Small intestine (tissue), 16 donors: ENCODE measurements at places on chromosomes 13 and 19. TPM values are rescaled to one million over a fixed set of nuclear protein-coding genes. Genes with fewer than 3 reads are reported as not detected.
A peak's percentile ranks its signal among the peaks of the same experiment; 100 is the strongest.

Gene CCDC70
- polyA plus RNA-seq: 0.07 TPM

DNA sequence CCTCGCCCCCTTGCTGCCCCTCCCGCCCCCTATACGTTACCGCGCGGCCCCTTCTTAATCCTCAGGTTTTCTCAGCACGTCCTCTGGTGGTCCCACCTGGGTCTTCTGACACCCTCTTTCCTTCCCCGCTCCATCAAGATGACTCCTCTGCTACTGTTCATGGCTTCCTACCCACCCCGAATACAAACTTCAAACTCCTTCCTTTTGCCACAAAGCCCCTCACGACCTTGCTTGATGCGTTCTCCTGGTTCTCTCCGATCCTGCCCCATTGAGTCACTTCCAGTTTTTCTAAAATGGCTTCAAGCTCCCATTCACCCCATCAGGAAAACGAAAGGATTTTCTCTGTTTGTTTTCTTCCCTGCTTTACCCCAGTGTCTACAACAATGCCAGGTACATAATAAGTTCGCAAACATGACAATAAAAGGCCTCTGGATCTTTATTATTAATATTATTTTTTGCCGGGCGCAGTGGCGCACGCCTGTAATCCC lies 734 bp upstream of the SERTAD3 start:
- DNase-seq: no peak
- peak overlapping the region; percentile 77 for H3K4me3 ChIP-seq
- H3K27me3 ChIP-seq: no peaks in the 10 kb centered on the region
- H3K36me3 ChIP-seq: peaks cover 5% of the 10 kb centered on the region
- H3K27ac ChIP-seq: peak overlapping the region; percentile 95

DNA sequence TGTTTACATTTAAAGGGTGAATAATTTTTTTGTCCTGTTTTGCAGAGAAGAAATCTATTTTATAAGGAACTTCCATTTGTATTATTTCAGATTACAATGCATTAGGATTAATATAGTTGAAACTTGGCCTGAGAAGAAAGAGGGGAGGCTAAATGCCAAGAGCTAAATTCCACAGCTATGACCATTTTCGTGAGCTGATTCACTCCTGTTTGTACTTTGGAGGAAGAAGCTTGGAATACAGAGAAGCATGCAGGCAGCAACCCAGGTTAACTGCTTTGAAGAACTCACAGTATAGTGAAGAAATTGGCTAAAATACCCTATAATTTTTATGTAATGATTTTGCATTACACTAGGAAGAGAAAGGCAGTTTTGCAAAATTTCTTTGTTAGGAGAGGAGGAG lies 309.4 kb upstream of the KLF12 start:
- H3K27ac ChIP-seq: no peak overlapping the region
- no peaks in the 10 kb centered on the region for H3K4me1 ChIP-seq
- no peaks in the 10 kb centered on the region for H3K36me3 ChIP-seq
- H3K4me3 ChIP-seq: no peak overlapping the region
- no peak for DNase-seq
- H3K27me3 ChIP-seq: no peaks in the 10 kb centered on the region

GRCh38 chr13:29143847-29144246 lies 323.7 kb downstream of the MTUS2 start:
- H3K4me1 ChIP-seq: no peaks in the 10 kb centered on the region
- H3K36me3 ChIP-seq: no peaks in the 10 kb centered on the region
- no peaks in the 10 kb centered on the region for H3K27me3 ChIP-seq
- H3K4me3 ChIP-seq: no peak overlapping the region
- DNase-seq: no peak

DNA sequence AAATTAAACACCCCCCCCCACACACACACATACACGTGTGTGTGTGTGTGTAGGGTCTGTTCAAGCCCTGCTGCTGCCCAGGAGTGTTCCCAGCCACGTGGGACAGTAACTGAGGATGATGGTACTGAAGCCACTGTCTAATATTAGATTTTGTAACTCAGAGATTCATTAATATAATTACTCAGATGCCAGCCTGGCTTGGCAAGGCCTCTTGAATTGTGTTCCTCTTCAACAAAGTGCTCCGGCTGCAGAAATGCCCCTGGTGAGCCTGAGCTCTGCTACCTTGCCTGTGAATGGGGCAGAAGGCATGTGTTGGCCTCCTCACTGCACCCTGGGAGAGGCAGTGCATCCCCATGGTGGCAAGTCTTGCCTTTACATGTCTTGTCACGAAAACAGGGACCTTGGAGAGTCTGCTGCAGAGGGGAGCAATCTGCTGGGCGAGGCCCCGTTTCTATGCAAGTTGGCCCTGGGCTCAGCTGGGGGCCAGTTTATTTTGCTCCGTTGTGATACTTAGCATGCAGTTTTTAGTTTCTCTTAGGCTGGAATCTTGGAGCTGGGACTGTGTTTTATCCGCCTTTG lies 44.0 kb downstream of the NFIX start:
- DNase-seq: no peak
- no peak overlapping the region for H3K27ac ChIP-seq
- peaks cover 9% of the 10 kb centered on the region for H3K4me1 ChIP-seq
- no peak overlapping the region for H3K4me3 ChIP-seq

Gene SBK3
- polyA plus RNA-seq: not detected

Gene OR10H1
- polyA plus RNA-seq: not detected

GRCh38 chr19:55688422-55689218 lies 13.6 kb downstream of the EPN1 start:
- peak; percentile 98 for DNase-seq
- H3K27ac ChIP-seq: peak overlapping the region; percentile 88
- H3K27me3 ChIP-seq: no peaks in the 10 kb centered on the region
- H3K4me1 ChIP-seq: peaks cover 65% of the 10 kb centered on the region
- H3K36me3 ChIP-seq: peaks cover 42% of the 10 kb centered on the region

DNA sequence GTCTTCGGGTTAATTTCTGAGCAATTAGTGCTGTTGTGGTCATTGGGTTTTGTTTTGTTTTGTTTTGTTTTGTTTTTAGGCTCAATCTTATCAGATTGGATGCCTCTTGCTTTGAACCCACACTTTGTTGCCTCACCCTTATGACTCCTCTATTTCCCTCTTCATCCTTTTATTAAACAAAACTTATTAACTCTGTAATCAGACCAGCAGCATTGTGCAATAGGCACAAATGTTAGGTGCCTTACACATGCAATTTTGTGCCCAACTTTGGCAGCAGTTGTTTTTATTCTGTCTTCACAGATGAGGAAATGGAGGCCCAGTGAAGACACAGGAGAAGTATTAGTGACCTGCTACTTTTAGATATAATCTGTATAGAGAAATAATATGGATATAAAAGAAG lies 377.7 kb downstream of the KCNRG start:
- H3K4me1 ChIP-seq: no peaks in the 10 kb centered on the region
- no peaks in the 10 kb centered on the region for H3K36me3 ChIP-seq

Gene MAST1
- polyA plus RNA-seq: 0.54 TPM

Gene KLF16
- polyA plus RNA-seq: 13.3 TPM

Gene CBY2
- not detected for polyA plus RNA-seq

Gene SMIM44
- 0.49 TPM for polyA plus RNA-seq

Gene GAPDHS
- not detected for polyA plus RNA-seq

Gene DLEU7
- polyA plus RNA-seq: 0.18 TPM

Gene PGLYRP1
- not detected for polyA plus RNA-seq

DNA sequence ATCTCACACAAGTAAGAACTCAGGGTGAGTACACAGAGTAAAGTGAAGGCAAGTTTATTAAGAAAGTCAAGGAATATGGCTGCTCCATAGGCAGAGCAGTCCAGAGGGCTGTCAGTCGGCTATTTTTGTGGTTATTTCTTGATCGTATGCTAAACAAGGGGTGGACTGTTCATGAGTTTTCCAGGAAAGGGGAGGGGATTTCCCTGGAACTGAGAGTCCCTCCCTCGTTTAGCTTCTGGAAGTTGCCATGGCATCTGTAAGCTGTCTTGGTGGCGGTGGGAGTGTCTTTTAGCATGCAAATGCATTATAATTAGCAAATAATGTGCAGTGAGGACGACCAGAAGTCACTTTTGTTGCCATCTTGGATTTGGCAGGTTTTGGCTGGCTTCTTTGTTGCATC lies 5.8 kb upstream of the VSTM1 start:
- no peak overlapping the region for H3K4me3 ChIP-seq
- DNase-seq: no peak
- H3K4me1 ChIP-seq: no peaks in the 10 kb centered on the region
- H3K27me3 ChIP-seq: no peaks in the 10 kb centered on the region
